ENCODE measurements at places on chromosomes 3 and 15.

GRCh38 chr3:32315441-32315840, 76.2 kb upstream of the CMTM7 start:
- DNase-seq = no peak

DNA sequence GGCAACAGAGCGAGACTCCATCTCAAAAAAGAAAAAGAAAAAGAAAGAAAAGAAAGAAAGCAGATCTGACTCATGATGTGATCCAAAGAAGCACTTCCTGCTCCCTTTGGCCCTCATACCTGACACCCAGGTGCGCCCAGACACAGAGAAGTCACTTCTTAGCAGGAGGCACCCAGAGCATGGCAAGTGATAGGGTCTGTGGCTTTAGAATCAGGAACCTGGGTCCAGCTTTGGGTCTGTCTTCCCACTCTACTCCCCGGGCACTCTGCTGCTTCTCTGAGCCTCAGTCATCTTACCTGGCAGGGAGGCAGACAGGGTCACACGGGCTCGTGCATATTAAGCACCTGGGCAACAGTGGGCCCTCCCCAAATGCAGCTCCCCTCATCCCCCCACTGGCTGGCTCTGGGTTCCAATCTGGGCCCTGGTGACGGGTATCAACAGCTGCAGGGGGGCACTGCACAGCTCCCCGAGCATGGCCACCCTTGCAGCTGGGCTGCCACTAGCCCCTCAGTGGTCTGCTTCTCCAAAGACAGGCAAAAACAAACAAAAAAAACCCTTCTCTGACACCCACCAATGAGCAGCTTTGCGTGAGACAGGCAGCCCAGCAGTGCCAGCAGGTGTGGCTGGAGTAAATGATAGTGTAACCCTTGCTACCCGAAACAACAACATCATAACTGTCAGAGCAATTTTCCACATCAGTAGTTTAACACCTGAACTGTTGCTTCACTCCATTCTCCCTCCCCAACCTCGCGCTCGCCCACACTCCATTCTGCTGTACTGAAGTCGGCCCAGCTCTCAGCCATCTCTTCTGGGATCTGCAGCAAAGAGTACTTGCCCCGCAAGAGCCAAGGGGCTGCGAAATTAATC, 99.8 kb downstream of the MEGF11 start:
- no peak for DNase-seq

- no peak for DNase-seq
Observed at GRCh38 chr3:186013312-186013711, 75.5 kb upstream of the TRA2B start.

- DNase-seq = no peak
Observed at GRCh38 chr15:69045802-69046201, 31.3 kb downstream of the NOX5 start.

- DNase-seq = no peak
Observed at GRCh38 chr15:68183616-68184315, 21.4 kb downstream of the CALML4 start.

GRCh38 chr15:74221399-74222239, 14.5 kb upstream of the CCDC33 start:
- DNase-seq = no peak

DNA sequence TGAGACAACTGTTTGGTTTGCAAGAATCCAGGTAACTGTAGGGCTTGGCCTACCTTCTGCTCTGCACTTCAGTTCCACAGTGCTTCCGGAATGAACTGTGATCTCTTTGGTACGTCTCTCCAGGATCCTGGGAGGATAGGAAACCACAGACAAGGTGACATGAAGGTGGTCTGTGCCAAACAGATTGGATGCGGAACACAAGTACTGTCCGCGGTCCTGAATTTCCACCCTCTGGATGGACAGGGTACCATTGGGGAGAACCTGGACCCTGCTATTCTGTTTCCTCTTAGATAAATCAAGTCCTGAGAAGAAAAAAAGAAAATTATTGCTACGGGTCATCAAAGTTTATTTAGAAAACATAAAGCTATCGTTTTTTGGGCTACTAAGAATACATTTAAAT, 17.3 kb downstream of the IGSF10 start:
- no peak for DNase-seq

DNA sequence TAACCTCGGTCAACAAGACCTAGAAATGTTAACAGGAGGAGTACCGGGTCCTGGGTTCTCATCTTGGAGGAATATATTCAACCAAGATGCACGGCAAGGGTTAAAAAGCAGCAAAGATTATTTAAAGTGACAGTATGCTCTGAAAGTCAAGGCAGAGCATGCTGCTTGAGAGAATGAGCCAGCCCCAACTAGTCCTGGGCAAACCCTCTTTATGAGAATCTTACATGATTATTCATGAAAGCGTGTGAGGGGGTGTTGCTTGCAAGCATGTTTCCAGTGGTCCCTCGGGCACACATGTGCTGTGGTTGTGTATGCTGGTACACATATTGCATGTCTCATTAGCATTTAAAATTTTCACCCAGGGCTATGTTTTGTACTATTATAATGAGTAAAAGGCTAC, 1445.6 kb downstream of the SI start:
- no peak for DNase-seq

GRCh38 chr3:180855364-180855763, 57.1 kb upstream of the FXR1 start:
- no peak for DNase-seq

DNA sequence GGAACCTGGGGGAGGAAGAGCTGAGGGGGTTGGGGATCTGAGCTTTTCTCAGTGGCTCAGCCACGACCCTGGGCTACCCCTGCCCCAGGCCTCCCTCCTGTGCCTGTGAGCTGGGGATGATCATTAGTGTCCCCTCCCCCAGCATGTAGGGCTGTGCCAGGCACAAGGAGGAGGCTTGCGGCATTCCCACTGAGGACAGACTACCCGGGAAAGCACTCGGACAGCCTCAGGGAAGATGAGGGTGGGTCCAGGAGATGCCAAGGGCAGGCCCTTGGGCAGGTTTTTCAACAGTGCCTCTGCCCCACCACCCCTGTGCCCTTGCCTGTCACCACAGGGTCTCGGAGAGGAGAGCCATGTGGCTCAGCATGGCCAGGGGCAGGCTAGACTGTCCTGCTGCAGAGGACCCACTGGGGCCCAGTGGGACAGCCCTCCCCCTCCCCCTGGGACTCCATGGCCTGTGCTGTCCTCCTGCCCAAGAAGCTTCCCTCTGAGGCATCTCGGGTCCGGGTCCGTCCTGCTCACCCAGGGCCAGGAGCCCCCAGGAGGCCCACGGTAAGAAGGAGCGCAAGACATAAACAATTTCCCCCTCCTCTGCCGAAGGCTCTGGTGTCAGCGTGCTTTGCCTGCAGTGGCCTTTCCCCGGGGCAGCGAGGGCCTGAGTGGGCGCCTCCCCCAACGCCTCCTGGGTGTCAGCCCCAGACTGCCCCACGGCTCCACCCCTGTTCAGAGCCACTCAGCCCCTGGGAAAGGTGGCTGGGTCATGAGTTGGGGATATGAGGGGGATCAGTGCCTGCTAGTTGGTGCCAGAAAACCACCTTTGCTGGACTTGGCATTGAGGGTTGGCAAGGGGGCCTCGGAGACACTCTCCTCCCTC, 192.5 kb downstream of the GOLGA6L6 start:
- no peak for DNase-seq

DNA sequence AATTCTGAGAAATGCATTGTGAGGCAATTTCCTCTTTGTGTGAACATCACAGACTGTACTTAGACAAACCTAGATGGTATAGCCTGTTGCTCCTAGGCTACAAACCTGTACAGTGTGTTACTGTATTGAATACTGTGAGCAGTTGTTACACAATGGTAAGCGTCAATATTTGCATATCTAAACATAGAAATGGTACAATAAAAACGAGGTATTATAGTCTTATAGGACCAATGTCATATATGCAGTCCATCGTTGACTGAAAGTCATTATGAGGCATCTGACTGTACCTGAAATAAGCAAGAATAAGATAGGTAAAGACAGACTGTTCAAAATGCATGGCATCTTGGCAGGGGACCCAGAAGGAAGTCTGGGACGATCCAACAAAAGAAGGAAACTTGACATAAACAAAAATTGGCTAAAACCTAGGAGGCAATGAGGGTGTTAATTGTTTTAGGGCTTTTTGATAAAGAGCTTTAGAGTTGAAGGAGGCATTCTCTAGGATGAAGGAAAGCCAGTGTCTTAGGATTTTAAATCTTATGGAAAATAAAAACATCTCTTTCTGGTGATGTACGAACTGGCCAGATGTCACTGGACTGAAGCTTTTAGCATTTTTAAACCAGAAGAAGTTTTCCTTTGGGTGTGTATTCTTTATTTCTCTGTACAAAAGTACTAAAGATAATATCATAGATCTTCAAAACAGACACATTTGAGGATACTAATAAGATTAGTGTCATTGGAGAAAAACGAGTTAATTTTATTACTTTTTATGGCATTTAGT, 9.2 kb upstream of the SPRED1 start:
- no peak for DNase-seq

- no peak for DNase-seq
Observed at GRCh38 chr15:73782344-73782959, 29.3 kb upstream of the INSYN1 start.

- no peak for DNase-seq
Observed at GRCh38 chr3:72379500-72380187, 468.6 kb downstream of the SHQ1 start.

DNA sequence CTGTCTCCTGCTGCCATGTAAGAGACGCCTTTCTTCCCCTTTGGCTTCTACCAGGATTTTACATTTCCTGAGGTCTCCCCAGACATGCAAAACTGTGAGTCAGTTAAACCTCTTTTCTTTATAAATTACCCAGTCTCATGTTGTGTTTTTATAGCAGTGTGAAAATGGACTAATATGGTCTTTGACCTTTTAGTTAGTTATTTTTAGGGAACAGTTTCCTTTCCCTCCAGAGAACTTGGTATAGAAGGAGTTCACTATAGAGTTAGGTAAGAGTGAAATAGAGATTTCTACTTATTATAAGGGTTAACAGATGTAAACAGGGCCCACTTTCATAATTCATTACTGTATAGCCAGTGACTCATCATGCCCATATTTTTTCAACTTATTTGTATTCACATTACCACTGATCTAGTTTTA, 170.9 kb downstream of the UNC13C start:
- no peak for DNase-seq

GRCh38 chr3:190038050-190038933, 82.4 kb downstream of the P3H2 start:
- DNase-seq = peak; percentile 81

DNA sequence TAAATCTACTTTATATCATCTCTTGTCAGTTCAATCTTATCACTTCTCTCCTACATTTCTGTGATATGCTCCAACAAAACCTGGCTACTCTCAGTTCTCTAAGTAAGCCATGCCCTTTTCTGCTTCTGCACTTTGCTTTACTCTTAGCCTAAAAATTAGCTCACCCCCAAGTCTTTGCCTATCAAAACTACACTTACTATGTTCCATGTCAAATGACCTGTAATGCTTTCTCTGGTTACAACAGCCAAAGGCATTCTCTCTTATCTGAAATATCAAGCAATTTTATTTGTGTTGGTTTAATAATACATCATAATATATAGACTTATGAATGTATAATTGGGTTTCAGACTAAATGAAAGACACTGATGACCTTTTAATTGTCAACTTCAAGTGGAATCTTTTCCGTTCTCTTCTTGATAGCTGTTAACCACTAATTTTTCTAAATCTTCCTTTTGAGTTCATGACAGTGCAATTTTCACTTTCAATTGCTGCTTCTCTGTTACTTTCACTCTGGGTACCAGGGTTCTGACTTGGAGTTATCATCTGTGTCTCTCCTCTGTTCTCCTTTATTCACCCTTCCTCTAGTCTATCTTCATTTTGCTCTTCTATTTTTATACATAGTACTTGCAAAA, 619.0 kb upstream of the GOLIM4 start:
- DNase-seq = no peak

DNA sequence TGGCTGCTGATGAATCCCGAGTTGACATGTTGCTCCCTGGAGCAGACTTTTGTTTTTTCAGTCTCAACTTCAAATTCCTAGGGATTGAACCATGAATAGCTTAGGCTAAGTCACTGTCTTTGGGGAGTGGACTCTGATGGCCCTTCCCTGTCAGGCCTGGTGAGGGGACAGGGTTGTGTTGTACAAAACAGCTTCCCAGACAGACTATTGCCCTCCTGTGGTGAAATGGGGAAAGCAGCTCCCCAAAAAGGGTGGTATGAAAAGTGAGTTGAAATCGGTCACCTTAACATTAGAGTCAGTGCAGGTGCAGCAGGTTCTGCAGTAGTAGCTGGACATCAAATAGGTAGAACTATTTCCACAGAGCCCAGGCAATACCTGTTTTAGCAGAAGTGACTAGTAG, 775.6 kb downstream of the ROBO2 start:
- no peak for DNase-seq

- no peak for DNase-seq
Observed at GRCh38 chr3:122066331-122067213, 11.4 kb downstream of the CD86 start.

DNA sequence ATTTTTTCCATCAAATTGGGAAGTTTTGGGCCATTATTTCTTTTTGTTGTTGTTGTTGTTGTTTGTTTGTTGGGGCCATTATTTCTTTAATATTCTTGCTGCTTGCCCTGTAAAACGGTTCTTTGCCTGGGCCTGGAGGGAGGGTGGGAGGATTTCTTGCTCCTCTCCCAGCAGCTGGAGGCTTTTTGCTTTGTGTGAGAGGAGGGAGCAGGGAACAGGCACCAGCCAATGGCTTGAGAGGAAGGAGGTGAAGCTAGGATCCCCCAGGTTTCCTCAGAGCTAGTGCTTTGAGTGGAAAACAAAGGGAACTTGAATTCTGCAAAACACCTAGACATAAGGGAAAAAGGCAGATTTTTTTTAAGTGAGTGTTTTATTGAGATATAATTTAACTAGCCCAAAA, 61.2 kb upstream of the DNAJC19 start:
- DNase-seq = no peak

- no peak for DNase-seq
Observed at GRCh38 chr3:126704494-126705214, 614 bp downstream of the CHCHD6 start.

DNA sequence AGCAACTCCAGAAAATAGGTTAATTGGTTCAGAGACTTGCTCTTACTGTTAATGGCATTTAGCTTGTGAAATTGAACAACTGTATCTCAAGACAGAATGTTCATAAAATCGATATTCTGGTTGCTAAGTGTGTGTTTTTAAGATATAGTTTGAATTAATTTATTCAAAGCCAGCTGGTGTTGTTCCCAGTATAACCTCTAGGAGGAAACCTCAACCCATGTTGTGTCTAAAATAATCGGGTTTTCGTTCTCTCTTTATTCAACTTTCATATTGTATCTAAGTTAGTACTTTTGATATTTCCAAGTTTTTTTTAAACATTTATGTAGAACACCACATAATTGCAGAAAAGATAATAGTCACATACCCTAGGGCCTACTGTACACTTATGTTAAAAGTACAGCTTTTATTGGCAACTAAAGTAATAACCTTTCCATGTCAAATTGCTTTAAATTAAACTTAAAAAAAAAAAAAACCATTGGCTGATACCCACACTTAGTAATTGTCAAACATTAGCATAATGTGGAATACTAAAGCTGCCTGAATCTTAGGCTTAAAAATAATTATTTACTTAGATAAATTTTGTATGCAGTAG, 90.9 kb downstream of the SAMMSON start:
- no peak for DNase-seq

- peak; percentile 22 for DNase-seq
Observed at GRCh38 chr3:126005951-126006350, 37.0 kb downstream of the ROPN1B start.

GRCh38 chr3:37701734-37702433, 159.8 kb upstream of the CTDSPL start:
- DNase-seq = no peak

GRCh38 chr3:87549208-87549607, 272.8 kb upstream of the POU1F1 start:
- DNase-seq = no peak
